C1 segment of cervical spinal cord (tissue), 14 donors: ENCODE measurements at places on chromosomes 2 and 18.

DNA sequence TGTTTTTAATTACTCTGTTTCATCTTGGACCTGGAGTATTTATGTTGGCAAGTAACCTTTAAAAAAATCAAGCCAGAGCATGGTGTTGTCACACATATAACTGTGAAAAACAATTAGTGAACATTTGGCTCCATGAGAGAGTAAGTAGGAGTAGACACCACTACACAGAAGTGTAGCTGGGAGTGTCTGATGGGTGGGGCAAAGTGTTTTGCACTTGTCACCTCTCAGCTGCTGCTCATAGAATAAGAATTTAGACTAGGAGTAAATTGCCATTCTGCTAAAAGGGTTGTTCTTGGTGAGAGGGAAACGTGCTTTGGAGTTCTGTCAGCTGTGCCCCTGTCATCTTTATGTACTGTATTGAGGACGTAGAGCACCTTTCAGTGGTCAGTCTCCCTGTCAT is 114.5 kb downstream of the TTC27 start:
- DNase-seq, result no peak

DNA sequence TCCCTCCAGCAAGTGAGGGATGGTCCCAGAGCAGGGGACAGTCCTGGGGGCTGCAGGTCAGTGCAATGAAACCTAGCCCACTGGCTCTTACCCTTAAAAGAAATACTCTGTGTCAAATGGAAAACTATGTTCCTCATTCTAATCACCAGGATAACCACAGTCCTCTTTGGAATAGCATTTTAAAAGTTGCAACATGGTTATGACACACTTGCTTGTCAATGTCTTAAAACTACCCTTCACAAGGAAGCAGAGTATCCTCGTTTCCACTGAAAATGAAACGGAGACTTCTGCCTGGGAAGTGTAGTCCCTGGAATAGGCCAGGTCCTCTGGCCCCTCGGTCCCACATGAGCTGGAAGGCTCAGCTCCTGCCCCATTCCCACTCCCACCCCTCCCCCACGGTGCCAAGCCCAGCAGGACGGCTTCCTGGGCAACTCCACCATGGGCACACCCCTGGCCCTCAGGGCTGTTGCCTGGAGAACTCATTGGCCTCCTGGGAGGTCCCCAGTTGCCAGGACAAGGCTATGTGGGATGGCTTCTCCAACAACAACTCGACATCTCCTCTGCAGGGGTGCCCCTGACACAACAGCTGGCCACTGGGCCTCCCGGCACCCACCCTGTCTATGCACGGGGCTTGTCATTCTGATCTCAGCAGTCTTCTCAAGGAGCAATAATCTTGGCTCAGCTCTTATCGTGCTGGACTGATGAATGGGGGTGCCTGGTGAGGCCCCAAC is 38.3 kb upstream of the ST3GAL5 start:
- DNase-seq, result no peak

GRCh38 chr2:134289225-134289624 is 35.4 kb downstream of the MGAT5 start:
- no peak for DNase-seq

DNA sequence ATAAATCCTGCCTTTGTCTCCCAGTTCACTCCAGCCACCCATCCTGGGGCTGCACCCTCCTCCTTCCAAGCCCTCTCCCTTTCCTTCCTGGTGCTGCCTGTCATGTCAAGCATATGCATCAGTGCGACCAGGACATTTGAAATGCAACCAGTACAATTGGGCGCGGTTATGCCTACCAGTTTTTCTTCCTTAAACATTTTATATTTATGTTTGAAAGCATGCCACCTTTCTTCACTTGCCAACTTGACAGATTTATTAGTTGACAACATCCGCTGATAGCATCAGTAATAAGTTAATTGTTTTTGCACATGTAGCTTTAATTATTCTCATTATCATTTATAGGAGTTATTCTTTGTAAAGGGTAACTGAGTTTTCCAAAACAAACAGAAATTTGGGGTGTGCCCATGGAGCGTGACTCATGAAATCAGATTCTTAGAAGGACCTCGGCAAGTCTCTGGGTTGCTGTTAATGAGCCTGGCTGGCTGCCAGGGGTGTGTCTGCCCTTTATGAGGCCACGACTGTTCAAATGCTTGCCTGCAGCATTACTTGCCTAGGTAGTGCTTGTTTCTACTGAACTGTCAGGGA is 32.8 kb upstream of the IL1B start:
- DNase-seq, result no peak

DNA sequence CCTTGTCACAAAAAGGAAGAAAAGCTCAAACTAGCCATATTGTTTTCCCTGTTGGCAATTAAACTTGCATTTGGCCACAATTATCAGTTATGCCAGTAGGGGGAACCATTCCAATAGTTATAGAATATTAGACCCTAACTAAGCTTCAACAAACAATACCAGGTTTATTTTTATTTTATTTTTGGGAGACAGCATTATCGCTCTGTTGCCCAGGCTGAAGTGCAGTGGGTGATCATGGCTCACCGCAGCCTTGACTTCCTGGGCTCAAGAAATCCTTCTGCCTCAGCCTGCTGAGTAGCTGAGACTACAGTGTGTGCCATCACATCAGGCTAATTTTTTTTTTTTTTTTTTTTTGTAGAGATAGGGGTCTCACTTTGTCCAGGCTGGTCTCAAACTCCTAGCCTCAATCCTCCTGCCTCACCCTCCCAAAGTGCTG is 102.1 kb downstream of the ATAD2B start:
- no peak for DNase-seq

GRCh38 chr2:82098617-82099016 is 1794.1 kb upstream of the LRRTM1 start:
- no peak for DNase-seq

- DNase-seq, result no peak
Measured at GRCh38 chr2:23904215-23904614, 22.7 kb downstream of the ATAD2B start.

DNA sequence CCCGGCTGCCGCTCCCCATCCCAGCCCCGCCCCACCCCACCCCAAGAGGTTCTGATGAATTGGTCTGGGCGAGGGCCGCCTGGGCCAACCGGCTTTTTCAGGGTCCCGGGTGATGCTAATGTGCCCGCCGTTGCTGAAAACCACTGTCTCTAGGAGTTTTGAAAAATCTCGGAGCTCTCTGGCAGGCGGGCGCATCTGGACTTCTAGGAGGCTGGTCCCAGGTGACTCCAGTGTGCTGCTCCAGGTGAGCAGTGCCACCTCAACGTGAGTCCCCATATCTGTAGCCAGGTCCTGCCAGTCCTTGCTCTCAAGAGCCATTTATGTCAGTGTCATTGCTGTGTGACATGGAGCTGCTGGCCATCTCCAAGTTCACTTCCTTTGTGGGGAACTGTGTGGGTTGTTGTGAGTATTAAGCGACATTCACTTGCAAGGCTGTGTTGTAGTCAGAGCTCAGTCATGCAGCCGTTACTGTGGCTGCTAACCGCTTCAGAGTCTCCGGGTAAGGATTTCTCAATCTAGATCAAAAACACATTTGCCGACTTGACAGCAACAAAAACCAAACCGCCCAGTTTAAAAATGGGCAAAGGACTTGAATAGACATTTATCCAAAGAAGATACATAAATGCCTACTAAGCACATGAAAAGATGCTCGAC is at the start of gene RFX8:
Gene RFX8 (minus strand): TSS at position 382 of the 654 bp plus-strand sequence. CDS start 8,264 bp downstream, outside the sequence.
- no peak for DNase-seq

DNA sequence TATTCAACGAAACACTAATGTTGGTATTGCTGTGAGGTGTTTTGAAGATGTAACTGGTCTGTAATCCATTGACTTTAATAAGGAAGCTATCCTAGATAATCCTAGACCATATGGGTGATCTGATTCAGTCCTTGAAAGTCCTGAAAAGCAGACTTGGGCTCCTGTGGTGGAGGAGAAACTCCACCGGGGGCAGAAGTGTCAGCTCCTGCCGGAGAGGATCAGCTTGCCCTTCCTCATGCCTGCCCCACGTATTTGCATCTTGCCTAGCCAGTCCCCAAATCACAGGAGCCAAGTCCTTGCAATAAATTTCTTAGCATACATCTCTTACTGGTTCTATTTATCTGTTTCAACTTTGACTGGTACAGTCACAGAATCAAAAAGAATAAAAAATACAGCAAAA is 144.2 kb upstream of the DLGAP1 start:
- no peak for DNase-seq

DNA sequence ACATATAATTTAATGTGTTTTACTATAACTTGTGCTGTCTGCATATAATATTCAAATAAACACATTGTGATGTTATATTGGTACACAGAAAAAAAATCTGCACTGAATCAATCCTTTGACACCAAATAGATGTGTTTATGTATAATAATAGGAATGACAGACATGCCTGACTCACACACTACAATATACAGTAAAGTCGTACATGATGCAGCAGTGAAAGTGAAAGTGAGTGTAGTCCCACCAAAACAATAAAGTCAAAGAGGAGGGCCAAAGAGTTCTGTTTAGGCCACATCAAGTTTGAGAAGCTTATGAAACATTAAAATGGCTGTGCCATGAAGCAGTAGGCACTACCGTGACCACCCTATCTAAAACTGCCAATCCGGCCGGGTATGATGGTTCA is 8.2 kb upstream of the RBM44 start:
- no peak for DNase-seq

DNA sequence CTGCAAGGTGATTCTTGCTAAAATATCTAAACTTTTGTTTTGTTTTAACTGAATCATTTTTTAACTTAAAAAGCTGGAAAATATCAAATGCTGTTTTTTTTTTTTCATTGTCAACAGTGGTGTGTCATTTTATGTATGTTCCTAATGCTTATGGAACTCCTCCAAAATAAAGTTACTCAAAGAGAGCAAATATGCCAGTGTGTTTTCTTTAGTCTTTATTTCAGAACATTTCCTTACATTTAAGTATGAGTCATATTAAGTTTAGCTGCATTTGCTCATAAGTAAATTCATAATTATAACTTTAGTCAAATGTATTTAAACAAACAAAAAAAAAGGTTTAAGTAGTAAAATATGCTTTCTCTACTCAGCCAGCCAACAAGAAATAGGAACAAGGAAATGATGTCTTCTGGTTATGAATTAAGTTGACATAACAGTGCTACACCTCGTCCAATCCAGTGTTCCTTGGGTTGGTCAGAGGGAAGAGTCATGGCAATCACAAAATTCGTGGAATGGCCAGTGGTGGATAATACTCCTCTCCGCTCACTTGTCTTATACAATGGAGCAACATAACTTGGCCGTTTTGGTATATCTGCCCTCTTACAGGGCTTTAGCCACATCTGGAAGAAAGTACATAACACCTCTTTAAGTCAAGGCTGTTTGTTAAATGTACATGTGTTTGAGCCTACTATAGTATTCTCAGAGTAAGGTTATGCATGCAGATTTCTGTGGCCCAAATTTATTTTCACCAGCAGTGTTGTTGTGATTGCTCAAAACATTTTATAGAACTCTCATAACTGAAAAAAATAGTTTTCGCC is 80.7 kb downstream of the SLC39A10 start:
- no peak for DNase-seq

DNA sequence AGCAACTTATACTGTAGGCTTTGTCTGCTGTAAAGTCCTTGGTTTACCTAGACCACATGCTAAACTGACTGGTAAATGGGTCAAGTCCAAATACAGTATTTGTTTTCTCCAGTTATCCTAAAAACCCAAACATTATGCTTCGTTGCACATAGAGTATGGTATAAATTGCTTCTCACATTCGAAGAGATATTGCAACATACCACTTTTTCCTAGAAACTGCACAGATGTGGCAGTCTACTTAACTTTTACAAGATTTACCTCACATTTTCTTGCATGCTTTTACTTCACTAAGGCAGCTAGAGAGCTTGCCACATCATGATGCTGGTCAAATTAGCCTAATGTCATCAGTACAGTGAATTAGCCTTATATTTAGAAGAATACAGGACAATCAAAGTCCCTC is 66.0 kb upstream of the SCN7A start:
- DNase-seq, result no peak

DNA sequence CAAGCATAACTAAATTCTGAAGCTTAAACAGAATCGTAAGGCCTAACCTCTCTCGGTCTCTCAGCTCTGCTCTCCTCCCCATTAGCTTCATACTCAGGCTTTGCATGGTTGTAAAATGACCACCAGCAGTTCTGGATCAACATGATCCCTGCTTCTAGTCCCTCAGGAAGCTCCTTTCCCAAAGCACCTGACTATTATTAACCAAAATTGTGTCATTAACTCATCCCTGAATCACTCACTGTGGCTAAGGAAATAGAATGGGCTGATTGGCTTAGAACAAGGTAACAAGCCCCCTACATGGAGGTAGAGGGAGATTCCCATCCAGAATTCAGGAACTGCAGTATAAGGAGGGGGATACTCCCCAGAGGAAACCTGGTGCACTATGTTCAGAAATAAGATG is 448.3 kb downstream of the ARHGAP15 start:
- DNase-seq, result no peak

- DNase-seq, result no peak
Measured at GRCh38 chr2:27822049-27822448, 50.5 kb downstream of the MRPL33 start.

GRCh38 chr2:46273919-46274318 is 23.3 kb upstream of the EPAS1 start:
- DNase-seq, result no peak

DNA sequence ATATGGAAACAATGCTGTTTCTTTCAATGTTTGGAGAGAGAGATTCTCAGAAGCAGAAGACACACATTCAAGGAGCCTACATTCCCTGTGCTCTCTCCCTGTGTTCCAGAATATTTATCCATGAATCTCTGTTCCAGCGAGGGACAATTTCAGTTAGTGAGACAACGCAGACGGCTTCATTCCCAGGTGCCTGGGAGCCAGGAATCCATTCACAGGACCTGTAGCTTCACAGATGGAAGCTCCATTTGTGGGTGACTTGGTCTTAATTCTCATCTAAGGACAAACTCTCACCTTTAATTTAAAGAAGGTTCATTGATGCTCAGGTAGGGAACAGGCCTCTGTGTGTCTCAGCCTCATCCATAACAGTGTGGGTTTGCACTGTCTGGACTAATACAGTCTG is 1156.6 kb downstream of the RPIA start:
- no peak for DNase-seq

DNA sequence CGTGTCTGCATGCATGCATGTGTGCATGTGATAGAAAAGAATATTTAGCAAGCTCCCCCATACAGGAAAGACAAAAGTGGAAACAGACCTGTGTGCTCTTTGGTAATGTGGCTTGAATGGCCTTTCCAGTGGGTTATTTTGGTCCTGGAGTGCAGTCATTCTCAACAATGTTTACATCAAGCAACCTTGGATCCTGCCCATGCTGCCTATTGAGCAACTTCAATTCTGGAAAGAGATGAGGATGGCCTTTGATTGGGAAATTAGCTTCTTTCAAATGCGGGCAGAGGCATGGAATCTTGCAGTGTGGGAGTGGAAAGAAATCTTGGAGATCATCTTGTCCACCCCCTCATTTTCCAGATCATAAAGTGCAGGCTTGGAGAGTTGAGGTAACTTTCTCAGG is 87.2 kb upstream of the SMAD2 start:
- no peak for DNase-seq

DNA sequence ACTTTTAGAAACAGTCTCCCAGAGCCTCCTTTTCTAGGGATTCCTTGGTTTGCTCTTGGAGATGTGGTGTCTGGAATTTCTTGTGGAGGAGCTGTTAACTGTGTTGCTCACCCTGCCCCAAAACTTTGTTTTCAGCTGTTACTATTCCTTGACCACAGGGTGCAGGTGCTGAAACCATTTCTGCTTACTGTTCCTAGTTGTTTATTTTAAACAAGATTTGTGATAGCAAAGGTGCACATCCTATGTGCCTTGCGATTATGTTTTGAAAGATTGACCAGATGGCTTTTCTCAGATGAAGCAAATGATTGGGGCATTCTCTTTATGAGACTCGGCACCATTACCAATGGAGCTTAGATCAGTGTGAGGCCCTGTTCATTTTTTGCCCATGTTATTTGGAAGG is 111.2 kb downstream of the RAB3GAP1 start:
- no peak for DNase-seq

GRCh38 chr2:242044313-242044590 is 174.7 kb downstream of the RTP5 start:
- DNase-seq, result no peak
